8988T (cell line): ENCODE measurements at places on chromosomes 5 and 9.

GRCh38 chr9:87607859-87608258 is 110.2 kb downstream of the DAPK1 start:
- DNase-seq = no peak

GRCh38 chr5:160054047-160054446 is 45.1 kb downstream of the TTC1 start:
- no peak for DNase-seq

- no peak for DNase-seq
Measured at GRCh38 chr5:133145436-133146170, 93.8 kb downstream of the HSPA4 start.

DNA sequence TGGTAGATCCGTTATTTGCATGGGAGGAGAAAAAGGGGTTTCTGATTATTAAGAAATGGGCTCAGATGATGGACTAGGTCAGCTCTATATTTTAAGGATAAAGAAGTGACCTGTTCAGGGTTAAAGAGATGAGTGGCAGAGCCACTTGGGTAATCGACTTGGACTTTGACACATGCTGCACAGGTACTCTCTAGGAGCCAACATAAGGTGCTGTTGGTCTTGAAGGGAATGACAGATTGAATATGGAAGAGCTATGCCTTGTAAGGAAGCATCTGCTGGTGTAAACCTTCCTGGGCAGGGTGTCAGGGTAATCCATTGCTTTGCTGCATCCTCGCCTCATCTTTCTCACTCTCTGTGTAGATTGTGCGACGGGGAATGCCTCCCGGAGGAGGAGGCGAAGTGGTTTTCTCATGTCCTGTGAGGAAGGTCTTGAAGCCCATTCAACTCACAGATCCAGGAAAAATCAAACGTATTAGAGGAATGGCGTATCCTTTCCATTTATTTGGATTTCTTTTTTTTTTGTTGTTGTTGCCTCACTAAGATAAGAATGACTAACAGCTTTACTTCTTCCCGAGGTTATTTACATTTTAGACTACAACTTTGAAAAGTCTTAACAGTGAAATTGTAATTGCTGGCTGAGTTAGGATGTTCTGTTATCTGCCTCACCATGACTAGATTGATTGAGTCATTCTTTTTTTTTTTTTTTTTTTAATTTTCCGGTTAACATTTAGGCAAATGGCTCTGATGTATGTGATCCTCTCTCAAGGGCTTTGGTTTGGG is 41.2 kb downstream of the RCL1 start:
- no peak for DNase-seq
